Hepatic stellate cell (primary cell): ENCODE measurements at places on chromosomes 5 and 9.

DNA sequence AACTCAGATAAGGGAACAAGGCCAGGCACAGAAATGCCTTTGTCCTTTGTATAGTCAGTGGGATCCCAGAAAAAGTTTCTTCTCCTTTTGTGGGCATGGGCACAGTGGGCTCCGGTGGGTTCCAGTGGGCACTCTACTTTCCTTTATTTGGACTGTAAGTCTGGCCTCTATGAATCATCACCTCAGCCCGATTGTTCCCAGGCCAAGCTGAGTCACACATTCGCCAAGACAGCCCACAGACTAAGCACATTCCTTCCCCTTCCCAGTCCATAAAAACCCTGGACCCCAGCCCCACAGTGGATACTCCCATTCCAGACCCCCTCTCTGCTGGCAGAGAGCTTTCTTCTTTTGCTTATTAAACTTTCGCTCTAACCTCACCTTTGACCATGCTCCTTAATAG, 165.0 kb downstream of the FBXL17 start:
- DNase-seq = no peak

GRCh38 chr9:125744616-125745015, 2.6 kb upstream of the PBX3 start:
- peak; percentile 67 for DNase-seq

GRCh38 chr5:104355350-104355749, 792.8 kb upstream of the NUDT12 start:
- DNase-seq = no peak

- no peak for DNase-seq
Measured at GRCh38 chr5:9230355-9230754, 315.5 kb downstream of the SEMA5A start.

GRCh38 chr9:95462249-95463147, 54.3 kb downstream of the PTCH1 start:
- peak; percentile 92 for DNase-seq

- DNase-seq = peak; percentile 65
Measured at GRCh38 chr5:141382469-141383294, at the start of gene PCDHGA7. Gene PCDHGA7 (plus strand): TSS chr5:141382742. CDS start chr5:141382900, 158 bp downstream.

- no peak for DNase-seq
Measured at GRCh38 chr5:102946414-102946813, 173.5 kb downstream of the GIN1 start.

GRCh38 chr9:99288830-99289229, 66.7 kb downstream of the SEC61B start:
- no peak for DNase-seq

DNA sequence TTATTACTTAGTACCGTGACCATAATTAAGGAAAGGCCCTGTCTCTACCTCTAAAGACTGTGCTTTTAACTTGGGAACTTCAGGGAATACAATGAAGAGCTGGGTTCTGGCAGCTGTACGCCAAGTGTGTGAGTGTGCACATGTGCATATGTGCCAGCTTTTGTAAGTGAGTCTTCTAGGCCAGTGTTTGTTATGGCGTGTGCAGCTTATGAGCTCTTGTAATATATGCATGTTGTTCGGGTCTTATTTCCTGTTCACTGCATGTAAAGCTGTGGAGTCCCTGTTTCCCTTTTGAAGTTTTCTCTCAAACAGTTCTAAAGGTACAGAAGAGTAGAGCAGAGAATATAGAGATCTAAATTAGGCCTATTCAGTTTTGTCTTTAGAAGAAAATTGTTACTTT, 30.5 kb downstream of the TGFBR1 start:
- DNase-seq = no peak

GRCh38 chr9:130989891-130990290, 19.1 kb upstream of the LAMC3 start:
- no peak for DNase-seq

DNA sequence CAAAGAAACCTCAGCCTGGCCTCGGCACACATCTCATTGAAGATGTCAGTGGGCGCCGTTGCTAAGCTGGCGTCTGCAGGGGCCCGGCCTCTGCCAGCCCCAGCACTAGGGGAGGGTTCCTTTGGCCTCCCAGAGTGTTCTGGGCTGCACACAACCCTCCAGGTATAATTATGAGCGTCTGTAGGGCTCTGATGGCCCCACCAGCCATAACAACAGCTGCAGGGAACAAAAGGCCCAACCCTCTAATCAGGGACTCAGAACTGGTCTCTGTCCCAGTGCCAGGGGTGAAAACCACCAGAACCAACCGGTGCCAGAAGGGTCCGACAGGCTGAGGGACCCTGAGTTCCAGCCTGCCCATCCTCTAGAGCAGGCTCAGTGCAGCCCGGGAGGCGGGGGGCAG, 39.5 kb upstream of the SLC12A7 start:
- DNase-seq = no peak

DNA sequence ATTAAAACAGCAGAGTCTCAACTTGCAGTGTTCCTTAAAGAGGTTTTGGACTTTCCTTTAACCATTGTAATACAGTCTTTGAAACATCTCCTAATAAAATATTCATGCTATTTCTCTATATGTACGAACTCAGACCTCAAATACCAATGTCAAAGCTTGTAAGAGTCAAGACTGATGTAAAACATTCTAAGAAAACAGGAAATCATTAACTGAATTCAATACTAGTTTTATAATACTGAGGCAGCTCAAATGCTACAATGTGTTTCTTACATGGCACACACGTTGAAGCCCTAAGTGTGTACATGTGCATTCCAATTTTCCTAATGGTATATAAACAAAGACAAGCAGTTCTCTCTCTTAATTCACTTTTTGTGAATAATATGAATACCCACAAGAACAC, 11.6 kb downstream of the PSIP1 start:
- DNase-seq = no peak

- DNase-seq = peak; percentile 48
Measured at GRCh38 chr9:85425153-85425611, 316.6 kb downstream of the AGTPBP1 start.

DNA sequence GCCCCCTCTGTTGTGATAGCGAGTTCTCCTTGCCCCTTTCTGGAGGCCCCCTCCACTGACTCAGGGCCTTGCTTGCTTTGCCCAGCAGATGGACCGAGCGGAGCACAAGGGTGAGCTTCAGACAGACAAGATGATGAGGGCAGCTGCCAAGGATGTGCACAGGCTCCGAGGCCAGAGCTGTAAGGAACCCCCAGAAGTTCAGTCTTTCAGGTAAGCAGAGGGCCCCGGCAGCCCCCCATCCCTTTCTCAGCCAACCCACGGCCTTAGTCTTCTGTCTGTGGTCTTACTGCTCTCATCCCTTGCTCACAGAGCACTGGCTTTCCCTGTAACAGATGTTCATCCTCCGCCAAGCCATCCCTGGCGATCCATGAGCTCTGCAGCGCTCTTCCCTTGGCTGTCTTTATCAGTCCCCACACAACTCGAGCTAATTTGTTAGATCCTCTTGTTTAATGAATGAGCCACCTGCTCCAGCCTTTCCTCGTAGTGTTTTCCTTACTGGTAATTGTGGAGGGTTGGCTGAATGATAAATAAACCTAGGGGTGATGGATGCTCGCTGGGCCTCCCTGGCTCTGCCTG, 18.4 kb upstream of the RARS1 start:
- DNase-seq = no peak

- DNase-seq = no peak
Measured at GRCh38 chr9:77750981-77751340, 102.8 kb upstream of the GNA14 start.

DNA sequence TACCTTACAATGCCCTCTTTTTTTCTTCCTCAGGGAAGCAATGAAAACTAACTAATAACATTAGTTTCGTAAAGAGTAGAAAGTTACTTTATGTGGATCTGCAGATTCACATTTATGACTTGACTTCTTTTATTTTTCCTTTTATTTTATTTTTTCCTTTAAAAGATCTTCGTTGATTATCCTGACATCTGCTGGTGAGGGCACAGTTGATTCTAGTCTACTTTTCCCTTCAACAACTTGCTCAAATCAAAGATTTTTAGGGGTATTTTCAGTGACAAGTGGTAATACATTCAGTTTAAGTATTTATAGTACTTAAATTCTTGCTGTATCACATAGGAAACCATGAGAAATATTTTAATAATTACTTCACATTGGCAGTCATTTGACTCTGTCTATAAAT, 4.9 kb downstream of the EDIL3 start:
- no peak for DNase-seq

DNA sequence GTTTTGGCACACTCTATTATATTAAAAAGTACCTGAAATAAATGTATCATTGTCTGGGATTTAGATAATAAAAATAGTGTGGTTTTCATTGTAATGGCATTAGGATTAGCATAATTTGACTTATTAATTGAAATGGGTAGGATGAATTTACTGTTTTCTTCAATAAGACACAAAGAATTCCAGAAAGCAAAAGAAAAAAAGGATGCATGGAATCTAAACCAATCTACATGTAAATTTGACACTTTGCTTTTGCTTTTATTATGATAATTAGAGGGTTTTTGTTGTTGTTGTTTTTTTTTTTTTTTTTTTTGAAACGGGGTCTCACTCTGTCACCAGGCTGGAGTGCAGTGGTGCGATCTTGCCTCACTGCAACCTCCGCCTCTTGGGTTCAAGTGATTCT, 304.8 kb upstream of the EFNA5 start:
- DNase-seq = no peak

DNA sequence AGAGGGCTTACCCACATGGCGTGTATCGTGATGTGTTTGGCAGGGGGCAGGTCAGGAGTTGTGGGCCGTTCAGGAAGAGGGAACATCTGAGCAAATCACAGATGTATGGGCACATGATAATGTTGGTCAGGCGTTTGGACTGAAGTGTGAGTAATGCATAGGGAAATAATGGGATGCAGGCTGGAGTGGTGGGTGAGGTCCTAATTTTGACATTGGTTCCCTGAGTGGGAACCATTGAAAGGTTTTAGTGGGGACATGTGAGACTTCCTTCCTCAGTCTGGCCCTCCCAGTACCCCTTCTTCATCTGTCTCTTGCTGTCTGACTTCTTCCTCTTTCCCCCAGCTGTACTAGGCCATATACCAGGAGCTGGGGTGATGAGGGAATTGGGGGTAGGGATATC, 7.6 kb downstream of the OTULIN start:
- no peak for DNase-seq
